ENCODE measurements at places on chromosomes 1 and 21.

DNA sequence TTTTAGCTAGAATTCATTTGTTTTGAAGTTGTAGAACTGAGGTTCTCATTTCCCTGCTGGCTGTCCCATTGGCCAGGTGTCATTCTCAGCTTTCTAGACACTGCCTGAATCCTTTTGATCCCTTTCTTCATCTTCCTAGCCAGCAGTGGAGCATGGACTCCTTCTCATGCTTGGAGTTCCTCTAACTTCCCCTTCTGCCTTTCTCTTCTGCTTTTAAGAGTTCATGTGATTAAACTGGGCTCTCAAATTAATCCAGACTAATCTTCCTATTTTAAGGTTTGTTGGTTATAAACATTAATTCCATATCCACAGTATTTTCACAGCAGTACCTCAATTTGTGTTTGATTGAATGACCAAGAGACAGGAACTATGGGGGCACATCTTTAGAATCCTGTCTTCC, 52.3 kb downstream of the ADAMTS5 start:
- no peak for DNase-seq

DNA sequence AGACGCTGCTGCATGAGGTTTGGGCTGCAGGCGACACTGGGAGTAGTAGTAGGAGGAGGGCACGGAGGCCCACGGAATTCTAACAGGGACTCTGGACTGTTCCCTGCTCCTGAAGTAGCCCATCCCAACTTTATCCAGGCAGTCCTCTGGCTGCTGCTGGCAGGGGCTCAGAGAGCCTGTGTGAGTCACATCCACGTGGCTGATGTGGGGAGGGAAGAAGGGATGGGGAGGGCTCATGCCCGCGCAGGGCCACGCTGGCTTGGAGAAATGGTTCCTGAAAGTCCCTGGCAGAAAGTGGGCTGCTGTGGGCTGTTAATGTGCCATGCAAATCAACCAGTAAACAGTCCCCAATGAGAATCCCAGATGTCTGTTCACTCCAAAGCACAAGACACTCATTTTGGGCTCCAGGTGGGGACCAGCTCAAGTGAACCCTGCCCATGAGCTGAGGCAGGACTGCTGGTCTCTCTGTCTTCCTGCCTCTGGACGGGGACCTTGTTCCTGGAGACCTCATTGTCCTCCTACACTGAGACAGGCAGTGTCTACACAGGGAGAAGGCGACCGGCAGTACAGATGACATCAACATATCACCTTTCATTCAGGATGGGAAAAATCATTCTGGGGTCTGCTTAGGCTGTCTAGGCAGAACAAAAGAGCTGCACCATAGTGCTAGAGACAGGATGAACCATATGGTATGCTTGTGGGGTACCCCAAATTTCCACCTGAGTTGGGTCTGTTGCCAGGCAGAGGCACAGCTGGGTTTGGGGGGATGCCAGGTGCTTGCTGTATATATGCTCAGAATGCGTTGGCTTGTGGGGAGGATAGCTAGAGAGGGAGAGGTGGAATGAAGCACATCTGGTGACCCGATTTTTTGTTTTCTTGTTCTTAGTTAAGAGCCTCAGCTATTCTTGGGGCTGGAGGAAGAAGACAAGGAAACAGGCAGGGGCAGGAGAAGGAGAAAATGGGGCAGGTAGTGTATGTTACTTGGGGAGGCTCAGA, 57.9 kb upstream of the FMOD start:
- DNase-seq, result no peak

DNA sequence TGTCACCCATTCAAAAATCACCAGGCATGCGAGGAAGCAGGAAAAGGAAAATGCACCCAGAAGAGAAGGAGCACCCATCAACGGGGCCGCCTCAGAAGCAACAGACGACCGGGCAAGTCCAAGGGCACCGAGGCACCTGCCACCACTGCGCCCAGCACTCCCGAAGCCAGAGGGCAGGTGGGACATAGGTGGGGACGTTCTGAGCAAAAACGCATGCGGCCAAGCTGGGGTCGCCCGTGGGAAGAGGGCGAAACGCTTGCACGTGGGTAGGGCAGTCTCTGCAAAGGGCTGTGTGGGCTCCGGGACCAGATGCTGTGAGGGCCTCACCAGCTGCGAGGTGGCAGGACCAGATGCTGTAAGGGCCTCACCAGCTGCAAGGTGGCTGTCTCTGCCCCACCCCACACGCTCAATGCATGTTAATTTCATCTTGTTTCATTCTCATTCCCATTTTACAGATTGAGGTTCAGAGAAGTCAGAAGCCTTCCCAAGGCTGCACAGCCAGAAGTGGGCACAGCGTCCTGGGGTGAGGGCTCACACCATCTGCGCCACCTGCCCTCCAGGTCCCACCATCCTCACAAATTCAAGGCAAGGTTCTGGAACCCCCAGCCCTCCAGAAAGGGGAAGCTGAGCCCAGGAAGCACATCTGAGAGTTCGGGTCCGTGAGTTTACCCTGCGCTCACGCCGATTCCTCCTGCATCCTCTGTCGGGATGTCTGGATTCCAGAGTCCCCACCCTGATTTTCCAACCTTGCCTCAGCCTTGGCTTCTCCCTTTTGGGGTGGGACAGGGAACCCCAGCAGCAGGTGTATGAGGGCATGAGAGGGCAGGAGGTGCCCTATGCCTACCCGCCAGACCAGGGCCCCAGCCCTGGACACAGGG, 8.2 kb upstream of the SAMD11 start:
- DNase-seq, result peak; percentile 0

- DNase-seq, result no peak
Measured at GRCh38 chr1:155424091-155424490, 103.4 kb downstream of the RUSC1 start.

DNA sequence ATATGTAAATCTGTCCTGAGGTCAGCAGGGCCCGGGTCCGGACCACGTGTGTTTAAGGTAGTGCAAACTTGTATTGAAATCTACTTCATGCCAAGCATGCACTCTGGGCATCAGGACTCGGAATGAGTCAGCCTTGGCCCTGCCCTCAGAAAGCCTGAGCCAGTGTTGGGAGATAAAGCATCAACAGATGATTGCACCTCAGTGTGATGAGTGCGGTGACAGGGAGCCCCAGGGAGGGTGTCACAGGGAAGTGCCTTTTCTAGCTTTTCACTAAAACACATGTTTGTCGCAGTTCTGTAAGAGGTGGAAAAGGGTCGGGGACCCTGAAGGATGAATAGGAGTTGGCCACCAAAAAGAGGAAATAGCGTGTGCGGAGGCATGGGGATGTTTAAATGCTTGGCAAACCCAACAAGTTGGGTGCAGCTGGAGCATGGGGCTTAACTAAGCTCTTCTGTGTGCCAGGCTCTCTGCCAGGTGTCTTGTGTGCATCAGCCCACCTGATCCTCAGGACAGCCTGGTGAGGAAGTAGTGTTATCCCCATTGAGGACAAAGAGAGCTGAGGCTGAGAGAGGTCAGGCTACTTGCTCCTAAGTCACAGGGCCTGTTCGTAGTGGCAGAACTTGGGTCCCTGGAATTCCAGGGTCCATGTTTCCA, 48.2 kb upstream of the EPB41 start:
- DNase-seq, result no peak

DNA sequence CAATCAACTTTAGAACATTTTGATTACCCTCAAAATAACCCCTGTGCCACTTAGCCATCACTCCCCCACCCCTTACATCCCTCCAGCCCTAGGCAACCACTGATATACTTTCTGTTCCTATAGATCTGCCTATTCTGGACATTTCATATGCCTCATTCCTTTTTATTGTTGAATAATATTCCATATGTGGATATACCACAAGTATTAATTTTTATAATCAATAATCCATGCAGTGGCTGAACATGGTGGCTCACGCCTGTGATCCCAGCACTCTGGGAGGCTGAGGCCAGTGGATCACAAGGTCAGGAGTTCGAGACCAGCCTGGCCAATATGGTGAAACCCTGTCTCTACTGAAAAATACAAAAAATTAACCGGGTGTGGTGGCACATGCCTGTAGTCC, 20.1 kb upstream of the MED18 start:
- no peak for DNase-seq

DNA sequence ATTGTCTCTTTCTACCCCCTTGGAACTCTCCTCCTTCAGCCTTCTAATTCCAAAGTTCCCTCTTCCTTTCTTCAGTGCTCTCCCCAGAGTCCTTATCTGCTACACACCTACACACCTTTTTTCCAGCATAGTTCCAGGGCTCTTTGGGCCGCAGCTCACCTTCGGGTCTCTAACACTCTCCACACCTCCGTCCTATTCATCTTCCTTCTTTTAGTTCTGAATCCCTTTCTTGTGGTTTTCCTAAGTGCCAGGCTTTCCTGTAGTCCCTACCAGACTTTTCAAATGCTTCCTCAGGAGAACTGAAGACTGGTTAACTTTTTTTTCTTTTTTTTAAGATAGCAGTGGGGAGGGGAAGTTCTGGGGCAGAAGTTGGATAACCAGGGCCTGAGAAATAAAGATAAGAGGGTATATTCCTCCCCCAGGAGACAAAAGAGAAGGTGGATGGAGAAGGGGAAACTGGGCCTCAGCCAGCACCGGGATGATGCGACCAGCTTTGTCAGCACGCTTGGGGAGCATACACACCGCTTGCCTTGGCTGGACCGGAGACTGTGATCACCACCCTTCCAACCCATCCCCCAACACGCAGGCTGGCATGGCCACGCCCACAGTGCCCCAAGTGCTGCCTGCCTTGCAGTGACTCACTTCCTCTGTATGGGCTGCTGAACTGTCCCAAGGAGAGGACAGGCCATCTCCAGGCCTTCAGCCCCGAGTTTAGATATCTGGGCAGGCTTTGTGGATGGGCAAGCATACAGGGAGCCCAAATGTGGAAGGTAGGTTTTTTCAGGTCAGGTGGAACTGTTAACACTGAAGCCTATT, 2.5 kb upstream of the CERS2 start:
- peak; percentile 96 for DNase-seq

- no peak for DNase-seq
Measured at GRCh38 chr1:44693159-44693558, 18.6 kb downstream of the ARMH1 start.

DNA sequence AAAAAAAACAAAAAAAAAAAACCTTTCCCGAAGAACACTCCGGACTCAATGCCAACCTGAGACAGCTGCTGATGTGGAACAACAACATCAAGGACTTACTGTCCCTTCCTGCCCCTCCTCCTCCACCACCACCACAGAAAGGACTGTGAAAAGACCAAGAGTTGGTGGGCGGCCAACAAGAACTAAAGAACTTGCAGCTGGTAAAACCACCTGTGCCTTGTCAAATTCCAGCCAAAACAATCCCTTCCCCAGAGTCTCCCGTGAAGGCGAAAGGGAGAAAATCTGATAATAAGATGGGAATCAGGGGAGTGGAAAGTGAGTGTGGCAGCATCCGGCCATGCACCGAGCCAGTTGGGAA, 88.9 kb downstream of the PROX1 start:
- no peak for DNase-seq

- no peak for DNase-seq
Measured at GRCh38 chr21:23478381-23478780, 2128.9 kb downstream of the MRPL39 start.

GRCh38 chr1:20584890-20585289, 4.0 kb upstream of the CDA start:
- no peak for DNase-seq

DNA sequence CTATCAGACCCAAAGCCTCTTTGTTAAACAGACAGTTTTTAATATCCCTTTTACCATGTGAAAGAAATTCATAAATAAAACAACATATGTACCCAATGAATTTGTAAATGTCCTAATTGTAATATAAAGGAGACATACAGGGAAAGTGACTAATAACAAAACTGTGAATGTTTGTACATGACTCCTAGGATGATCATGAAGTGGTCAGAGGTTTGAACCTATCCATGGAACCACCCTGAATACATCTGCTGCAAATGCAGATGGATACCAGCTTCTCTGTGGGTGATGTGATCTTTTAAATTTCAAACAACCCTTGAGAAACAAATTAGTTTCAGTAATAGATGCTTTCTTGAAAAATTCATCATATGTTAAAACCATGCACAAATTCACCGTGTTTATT, 16.7 kb upstream of the ACBD3 start:
- DNase-seq, result no peak

DNA sequence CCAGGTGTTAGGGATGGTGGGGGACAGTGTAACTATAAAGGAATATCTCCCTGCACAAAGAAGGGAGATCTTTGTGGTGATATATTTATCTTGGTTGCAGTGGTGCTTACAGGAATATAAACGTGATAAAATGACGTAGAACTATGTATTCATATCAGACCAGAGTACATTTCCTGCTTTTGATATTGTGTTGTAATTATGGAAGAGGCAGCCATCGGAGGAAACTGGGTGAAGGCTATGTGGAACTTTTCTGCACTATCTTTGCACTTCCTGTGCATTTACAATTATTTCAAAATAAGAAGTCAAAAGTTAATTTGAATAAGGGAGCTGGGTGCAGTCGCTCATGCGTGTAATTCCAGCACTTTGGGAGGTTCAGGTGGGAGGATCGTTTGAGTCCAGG, 37.6 kb downstream of the NDUFS5 start:
- DNase-seq, result no peak

- DNase-seq, result no peak
Measured at GRCh38 chr1:119636491-119637089, 11.5 kb downstream of the ZNF697 start.

DNA sequence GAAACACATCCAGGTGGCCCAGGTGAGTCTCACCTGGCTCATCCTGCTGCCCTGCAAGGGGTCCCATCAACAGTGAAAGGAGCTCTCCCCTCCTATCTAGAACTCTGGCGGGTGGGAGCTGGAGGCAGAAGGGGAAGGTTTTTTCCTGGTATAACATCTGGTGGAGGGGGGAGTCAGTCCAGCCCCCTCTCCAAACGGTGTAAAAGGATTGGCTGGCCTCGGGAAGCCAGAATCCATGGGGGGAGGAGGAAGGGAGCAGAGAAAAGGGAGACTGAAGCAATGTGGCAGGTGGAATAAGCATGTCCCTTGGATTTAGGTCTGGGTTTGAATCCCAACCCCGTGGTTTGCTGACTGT, 1.2 kb upstream of the CAMK2N1 start:
- DNase-seq, result no peak

DNA sequence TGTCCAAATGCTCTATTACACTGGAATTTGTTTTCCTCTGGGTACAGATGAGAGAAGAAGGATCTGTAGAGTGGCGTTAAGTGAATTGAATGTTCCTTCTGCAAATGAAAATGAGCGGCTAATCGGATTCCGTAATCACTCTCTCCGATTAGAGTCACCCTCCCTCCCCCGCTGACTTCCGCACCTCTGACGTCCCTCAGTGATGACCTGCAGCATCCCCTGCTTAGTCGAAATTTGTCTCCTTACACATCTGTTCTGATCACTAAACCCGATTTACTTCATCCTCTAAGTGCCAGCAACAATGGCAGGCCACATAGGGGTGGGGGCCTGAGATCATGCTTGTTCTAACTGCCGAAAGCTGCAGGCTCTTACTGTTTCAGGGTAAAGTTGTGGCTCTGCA, 378.7 kb downstream of the SEC16B start:
- no peak for DNase-seq

DNA sequence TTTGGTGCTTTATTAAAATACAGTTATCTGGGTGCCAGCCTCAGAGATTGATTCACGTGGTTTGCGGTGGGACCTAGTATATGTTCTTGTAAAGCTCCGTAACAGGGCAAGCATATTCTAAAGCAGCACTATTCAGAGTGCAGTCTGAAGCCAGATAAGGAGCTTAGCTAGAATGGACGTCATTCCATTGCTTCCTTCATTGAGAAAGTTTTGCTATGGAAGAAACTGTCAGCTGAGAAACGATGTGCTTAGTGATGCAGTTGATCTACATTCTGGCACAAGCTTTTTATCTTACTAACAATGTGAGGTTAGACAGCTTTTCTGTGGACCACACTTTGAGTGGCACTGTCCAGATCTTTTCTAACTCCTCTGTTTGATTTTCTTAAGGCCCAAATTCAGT, 26.2 kb downstream of the SLC44A3 start:
- DNase-seq, result no peak
